Naive thymus-derived CD4-positive, alpha-beta T cell (primary cell): ENCODE measurements at places on chromosomes 3 and 15.

GRCh38 chr15:77507911-77508310 is 87.2 kb downstream of the HMG20A start:
- no peaks in the 10 kb centered on the region for H3K27me3 ChIP-seq
- no peak overlapping the region for H3K27ac ChIP-seq
- H3K4me3 ChIP-seq, result no peak overlapping the region
- DNase-seq, result no peak

- peaks cover 5% of the 10 kb centered on the region for H3K27me3 ChIP-seq
- no peaks in the 10 kb centered on the region for H3K4me1 ChIP-seq
- no peaks in the 10 kb centered on the region for H3K36me3 ChIP-seq
Measured at GRCh38 chr3:42505128-42505848, 2.8 kb downstream of the VIPR1 start.

DNA sequence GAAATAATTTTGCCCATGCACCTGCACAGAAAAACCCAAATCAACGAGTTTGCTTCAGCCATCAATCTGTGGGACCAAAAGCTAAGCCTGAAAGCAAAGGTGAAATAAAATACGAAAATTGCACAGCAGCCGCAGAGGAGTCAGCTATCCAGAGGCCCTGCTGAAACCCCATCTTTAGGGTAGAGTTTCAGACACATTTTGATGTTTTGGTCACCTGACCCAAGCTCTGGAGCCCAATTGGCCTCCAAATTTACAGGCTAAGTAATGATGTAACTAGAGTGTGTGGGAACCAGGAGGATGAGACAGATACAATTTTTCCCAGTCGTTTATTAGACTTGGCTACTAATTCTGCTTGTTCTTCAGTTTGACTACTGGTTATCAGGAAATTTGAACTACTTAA is 308.6 kb upstream of the ATP11B start:
- no peak for DNase-seq
- H3K27ac ChIP-seq, result no peak overlapping the region
- H3K36me3 ChIP-seq, result no peaks in the 10 kb centered on the region
- no peak overlapping the region for H3K4me3 ChIP-seq
- no peaks in the 10 kb centered on the region for H3K27me3 ChIP-seq
- no peaks in the 10 kb centered on the region for H3K4me1 ChIP-seq

GRCh38 chr3:99681512-99681911 is 43.1 kb downstream of the COL8A1 start:
- DNase-seq, result no peak
- H3K4me3 ChIP-seq, result no peak overlapping the region
- no peaks in the 10 kb centered on the region for H3K27me3 ChIP-seq
- H3K27ac ChIP-seq, result no peak overlapping the region
- no peaks in the 10 kb centered on the region for H3K4me1 ChIP-seq
